Brain microvascular endothelial cell (primary cell): ENCODE measurements at places on chromosomes 6 and 20.

- DNase-seq: peak; percentile 18
These were observed 2.7 kb downstream of the C20orf204 start for GRCh38 chr20:64038565-64039292.

DNA sequence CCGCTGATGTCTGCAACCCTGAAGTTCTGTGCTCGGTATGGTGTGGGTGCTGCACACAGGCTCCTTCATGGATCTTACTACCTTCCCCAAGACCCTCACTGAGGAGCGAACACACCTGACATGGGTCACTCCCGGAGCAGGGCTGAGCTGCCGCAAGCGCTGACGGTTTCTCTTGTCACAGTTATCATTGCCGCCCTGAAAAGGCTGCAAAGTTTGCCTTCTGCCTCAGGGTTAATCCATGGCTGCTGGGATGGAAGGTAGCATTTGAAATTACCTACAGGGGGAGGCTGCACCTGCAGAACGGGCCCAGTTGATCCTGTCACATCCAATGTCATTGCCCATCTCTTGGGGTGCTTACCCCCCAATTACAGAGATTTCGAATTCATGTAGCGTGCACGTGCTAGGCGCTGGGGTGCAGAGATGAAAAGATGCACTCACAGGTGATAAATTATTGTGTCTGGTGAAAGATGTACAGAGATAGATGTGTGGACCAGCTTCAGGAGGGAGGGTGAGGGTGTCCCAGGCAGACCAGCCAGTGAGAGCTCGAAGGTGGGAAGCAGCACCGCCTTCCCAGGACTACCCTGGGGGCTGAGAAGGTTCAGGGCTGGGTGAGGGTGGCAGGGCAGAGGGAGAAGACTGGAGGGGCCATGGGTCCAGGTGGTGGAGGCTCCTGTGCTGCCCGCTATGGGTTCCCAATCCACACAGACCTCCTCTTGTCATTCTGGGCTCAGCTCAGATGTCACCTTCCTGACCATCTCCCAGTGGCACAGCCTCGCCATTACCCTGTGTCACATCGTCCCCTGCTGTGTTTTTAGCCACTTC, 120.1 kb downstream of the SYCP2 start:
- DNase-seq: no peak

DNA sequence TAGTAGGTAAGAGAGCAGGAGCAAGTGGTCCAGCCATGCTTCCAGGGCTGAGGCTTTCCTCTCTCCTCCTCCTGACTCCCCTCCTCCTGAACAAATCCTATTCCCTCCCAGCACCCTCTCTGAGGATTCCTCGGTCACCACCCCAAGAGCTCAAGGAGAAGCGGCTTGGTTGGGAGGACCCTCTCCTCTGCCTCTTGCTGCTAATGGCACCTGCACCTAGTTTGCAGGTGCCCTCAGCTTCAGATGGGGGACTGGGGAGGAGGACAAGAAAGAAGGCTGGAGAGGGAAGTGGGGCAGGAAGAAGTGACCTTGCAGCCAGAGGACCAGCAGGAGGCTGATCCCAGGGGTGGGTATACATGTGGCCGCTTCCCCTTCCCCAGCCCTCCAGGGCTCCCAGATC, 17.5 kb downstream of the NCR2 start:
- no peak for DNase-seq

GRCh38 chr20:51259455-51259854, 236.5 kb upstream of the KCNG1 start:
- DNase-seq: no peak

DNA sequence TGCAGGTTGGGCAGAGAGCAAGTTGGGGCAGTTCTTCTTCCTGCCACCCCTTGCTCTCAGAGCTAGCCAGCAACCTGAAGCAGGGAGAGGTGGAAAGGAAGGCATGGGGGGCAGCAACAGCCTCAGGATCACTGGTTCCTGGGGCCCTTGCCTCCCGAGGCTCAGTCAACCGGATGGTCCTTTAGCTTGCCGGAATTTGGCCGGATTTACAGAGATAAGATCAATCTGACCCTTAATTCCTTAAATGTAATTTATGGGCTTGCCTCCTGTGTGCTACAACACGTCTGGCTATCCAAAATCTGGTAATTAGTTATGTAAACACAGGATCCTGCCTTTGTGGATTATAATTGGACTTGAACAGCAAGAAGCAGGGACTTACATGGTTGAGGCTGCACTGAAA, 19.5 kb upstream of the TCP11 start:
- DNase-seq: no peak

DNA sequence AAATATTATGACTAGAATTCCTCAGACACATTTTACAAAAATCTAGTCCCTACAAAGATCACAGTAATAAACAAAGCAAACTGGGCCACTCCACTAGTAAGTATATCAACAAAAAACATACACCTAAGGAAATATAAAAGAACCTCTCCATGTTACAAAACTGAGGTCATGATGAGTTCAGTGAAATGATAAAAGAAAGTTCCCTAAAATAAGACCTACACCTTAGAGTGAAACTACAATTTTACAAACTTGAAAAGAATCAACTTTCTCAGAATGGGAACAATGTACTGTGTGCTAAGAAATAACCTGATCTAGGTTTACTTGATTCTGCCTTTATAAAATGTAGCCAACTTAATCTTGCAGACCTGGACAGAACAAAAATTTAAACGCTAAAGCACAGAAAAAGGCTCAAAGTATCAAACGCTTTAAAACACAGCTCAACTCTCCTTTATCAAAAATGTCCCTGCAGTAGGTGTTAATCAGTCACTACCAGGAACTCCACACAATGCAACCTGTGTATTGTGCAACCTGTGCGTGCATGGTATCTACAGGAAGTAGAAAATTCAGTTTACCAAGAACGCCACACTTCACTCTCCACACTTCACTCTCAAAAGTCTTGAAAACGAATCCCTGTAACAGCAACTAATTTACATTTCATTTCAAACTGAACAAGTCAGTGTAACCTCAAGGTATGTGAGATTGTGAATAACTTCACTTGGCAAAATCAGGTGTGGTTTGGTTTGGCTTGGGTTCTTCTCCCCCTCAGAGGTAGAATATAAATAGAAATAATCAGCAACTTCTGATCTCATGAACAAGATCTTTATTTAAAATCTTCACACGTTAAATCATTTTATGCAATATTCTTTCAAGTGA, 1.8 kb downstream of the RALGAPA2 start:
- no peak for DNase-seq

- DNase-seq: peak; percentile 20
These were observed 68.6 kb downstream of the BCKDHB start for GRCh38 chr6:80174900-80175572.

GRCh38 chr6:37550191-37550831, 50.6 kb upstream of the CCDC167 start:
- no peak for DNase-seq

DNA sequence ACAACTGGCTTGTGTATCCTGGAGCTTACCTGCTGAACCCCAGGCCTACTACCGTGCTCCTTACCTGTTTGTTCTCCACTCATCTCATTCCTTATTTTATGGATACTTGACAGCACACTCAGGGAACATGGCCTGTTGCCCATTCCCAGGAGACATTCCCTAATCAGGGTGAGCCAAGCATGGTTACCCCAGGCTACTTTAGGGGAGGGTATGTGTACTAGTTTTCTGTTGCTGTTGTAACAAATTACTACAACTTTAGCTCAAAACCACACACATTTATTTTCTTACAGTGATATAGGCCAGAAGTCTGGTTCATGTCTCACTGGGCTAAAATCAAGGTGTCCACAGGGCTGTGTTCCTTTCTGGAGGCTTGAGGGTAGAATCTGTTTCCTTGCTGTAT, 15.0 kb upstream of the TRAM2 start:
- DNase-seq: no peak

DNA sequence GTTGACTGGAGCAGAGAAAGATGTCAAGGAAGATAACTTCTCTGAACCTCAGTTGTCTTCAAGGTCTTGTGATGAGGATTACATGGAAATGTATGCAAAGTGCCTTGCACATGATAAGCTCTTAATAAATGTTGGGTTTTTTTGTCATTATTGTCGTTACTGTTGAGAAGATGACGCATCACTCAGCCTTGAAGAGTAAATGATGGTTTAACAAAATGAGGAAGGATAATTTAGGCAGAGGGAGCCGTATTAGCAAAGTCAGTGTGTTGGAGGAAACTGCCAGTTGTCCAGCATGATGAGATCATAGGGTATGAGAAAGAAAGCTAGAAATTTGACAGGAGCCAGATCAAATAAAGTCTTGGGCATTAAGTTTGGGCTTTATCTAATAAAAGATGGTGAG, 8.8 kb upstream of the SUPT3H start:
- no peak for DNase-seq

DNA sequence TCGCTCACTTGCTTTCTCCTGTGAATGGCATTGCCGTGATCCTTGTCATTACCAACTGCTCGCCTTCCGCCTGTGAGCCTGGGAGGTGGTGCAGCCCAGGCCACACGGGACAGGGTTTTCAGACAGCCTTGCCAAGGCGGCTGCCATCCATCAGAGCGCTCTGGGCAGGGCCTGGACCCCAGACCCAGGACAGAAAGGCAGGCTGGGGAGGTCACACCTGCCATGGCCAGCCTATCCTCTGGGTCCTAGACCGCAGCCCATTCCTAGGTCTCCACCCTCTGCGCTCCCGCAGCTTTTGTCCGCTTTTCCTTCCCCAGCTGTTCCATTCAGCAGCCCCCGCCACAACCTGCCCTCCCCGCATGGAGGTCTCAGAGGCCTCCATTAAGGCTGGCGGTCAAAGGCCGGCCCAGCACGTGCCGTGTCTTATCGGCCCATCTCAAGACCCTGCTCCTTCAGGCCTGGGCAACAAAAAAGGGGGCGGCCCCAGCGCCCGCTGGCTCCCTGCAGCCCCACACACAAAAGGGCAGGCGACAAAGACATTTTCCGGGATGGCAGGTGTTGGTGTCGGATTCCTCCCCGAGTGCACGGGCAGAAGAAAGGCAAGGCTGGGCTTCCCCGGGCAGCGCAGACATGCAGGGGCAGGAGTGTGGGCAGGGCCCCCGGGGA, 28.1 kb downstream of the INSM1 start:
- no peak for DNase-seq

- no peak for DNase-seq
These were observed 56.1 kb upstream of the FOXQ1 start for GRCh38 chr6:1255636-1256365.

GRCh38 chr20:41136680-41137613, at the start of gene PLCG1:
TSS of gene PLCG1 (plus strand) at chr20:41137543. CDS start at chr20:41137642, 99 bp downstream.
- DNase-seq: peak; percentile 71

DNA sequence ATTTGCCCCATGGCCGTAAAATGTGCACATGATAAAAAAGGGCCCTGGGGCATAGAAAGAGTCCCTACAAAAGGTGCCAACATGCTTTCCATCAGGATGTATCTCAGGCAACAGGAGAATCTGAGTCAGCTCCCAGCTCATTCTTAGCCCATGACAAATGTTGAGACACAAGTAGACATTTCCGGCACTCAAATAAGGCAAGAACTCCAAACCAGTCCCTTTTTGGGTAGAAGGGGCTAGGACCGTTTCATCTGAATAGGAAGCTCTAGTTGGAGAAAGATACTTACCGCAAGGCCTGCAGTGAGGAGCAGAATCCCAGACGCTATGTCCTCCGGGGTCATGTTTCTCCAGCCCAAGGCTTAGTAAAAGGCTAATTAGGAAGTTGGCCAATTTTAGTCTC, 261.0 kb upstream of the RIN2 start:
- DNase-seq: peak; percentile 7

- DNase-seq: peak; percentile 47
These were observed 45.4 kb downstream of the AKAP12 start for GRCh38 chr6:151285122-151285521.

DNA sequence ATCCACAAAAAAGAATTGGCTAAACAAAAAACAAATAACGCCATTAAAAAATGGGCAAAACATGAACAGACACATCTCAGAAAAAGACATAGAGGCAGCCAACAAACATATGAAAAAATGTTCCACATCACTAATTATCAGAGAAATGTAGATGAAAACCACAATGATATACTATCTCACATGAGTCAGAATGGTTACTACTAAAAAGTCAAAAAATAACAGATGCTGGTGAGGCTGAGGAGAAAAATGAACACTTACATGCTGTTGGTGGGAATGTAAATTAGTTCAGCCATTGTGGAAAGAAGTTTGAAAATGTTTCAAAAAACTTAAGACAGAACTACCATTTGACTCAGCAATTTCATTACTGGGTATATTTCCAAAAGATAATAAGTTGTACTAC, 430.1 kb upstream of the JAG1 start:
- peak; percentile 42 for DNase-seq

GRCh38 chr6:102761872-102762271, 1368.4 kb downstream of the GRIK2 start:
- no peak for DNase-seq

DNA sequence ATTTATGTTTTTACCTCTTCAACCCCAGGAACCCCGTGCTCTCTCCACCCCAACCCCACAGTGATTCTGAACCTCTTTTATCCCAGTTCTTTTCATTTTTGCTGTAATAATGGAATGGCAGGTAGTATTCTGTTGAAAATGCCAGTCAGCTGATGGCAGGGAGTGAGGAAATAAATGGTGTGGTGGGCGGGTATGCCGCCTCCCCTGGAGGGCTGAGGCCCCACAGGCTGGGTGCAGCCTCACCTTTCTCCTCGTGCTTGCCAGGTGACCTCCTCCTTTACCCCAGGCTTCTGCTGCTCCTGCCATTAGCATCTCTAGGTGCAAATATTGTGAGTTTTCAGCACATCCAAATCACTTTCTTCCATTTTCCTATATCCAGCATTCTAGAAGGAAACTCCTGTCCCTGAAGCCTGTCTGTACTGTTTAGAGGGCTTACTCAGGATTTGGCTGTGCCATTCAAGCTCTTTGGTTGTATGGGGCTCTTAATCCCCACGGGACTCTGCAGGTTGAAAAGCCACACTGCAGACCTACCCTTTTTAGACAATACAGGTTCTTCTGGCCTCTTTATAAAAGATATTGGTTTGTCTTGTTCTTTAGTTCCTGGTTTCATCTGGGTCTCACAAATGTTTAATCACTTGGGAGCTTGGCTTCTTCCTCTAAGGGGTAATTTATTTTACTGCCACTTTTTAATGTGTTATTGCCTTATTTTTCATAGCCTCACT, 201.8 kb downstream of the JARID2 start:
- DNase-seq: no peak

- DNase-seq: no peak
These were observed 25.2 kb downstream of the MYLK4 start for GRCh38 chr6:2725364-2725988.

- no peak for DNase-seq
These were observed 15.7 kb downstream of the FOXQ1 start for GRCh38 chr6:1327630-1328029.

DNA sequence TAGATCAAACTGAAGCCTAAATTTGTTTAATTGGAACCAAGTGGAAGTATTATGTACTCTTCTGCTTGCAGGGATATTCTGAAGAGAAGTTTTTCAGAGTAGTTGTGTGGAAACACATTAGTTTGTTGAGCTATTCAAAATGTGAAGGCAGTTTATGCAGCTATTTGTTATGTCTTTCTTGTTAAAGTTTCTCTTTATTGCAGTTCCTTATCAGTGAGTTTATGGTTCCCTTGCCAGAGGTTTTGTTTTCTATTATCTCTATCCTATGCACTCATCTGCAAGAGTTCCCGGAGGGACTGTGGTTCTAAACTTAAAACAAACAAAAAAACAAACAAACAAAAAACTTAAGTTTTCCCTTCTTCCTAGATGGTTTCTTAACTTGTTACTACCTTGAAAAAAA, 143.7 kb upstream of the SLC22A16 start:
- DNase-seq: no peak
